ENCODE measurements at places on chromosomes 6 and 20.

DNA sequence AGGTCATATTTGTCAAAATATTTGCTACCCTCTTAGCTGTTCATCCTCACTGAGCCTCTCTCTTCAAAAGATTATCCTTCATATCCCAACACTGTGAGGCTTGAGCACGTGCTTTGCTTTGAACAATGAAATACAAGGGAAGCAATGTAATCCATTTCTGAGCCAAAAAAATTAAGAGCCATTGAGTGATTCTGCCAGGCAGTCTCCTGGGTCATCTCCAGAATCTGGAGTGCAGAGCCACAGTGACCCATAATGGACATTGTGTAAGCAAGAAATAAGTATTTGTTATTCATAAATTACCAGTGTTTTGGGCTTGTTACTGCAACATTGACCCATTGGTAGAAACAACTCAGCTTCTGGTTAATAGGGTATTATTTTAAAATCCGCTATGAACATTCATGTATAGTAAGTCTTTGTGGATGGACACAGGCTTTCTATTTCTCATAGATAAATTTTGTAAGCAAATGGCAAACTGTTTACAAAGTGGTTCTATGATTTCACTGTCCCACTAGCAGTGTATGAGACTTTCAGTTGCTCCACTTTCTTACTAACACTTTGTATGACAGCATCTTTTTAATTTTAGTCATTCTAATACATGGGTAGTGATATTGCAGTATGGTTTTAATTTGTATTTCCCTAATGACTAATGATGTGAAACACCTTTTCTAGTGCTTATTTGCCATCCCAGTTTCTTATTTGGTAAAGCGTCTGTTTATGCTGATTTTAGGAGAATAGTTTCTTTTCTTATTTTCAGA is 358.2 kb downstream of the PLCB1 start:
- DNase-seq: no peak

DNA sequence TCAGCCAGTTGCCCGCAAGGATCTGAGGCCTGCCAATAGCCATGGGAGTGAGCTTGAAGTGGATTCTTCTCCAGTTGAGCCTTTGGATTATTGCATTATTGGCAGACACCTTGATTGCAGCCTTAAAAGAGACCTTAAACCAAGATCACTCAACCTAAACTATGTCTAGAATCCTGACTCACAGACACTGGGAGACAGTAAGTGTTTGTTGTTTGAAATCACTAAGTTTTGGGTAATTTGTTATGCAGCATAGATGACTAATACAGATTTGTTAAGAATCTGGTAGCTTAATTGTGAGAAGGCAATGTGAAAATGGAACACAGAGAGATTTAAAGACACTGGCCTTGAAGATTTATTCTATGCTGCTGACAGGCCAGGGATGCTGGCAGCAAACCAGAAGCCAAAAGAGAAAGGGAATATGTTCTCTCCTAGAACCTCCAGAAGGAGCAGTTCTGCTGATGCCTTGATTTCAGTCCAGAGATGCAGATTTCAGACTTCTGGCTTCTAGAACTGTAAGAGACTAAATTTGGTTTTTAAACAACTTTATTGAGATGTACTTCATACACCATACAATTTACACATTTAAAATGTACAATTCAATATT is 17.6 kb downstream of the SIRPD start:
- no peak for DNase-seq

GRCh38 chr20:10676518-10676917 is 2.7 kb upstream of the JAG1 start:
- DNase-seq: no peak

GRCh38 chr6:107841275-107841670 is 17.2 kb upstream of the SCML4 start:
- no peak for DNase-seq

DNA sequence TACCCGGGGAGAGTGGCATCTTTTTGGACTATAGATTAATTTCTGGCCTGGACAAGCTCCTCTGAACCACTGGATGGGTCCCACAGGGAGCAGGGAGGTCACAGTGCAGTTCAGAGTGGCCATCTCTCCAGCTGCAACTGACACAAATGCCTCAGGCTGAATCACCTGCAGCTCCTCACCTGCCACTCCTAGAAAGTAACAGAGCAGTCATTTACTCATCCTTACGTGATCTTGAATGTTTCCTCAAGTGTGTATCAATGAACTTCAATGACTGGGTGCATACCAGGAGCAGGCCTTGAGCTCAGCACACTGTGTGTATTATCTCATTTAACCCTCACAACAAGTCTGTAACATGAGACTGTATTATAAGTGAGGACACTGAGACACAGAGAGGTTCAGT is 40.0 kb upstream of the SIRPG start:
- DNase-seq: no peak

GRCh38 chr6:120363429-120363828 is 970.9 kb downstream of the TBC1D32 start:
- DNase-seq: no peak

DNA sequence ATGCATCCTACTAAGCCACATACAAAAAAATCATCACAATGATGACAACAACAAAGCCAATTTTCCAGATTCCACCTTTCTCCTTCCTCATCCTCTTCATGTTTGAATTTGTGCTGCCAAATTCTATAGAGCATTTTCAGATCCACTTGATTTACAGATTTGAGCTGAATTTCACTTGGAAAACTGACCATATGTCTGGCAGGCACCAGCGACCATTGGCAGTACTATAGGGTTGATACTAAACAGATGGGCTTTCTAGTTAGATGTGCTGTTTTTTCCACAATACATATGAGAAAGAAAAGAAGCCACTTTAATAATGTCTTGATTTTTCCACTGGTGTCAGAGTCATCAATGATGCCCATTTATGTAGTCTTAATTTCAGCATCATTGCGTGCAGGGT is 127.0 kb downstream of the PHACTR3 start:
- DNase-seq: no peak

- no peak for DNase-seq
Observed at GRCh38 chr6:12958052-12958706, 241.6 kb downstream of the PHACTR1 start.

DNA sequence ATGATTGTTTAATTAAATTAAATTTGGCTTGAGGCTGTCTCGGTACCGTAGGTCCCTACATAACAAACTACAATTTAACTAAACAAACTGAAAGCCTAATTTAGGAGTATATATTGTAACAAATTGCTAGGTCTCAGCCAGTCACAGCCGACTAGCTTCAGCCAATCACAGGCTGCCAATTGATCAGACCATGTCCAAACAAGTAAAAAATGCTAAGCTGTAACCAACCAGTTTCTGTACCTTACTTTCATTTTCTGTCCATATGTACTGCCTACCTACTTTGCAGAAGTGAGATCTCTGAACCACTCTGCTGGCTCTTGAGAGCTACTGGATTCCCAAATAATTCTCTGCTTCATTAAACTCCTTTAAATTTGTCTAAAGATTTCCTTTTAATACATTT is 648.0 kb upstream of the GJE1 start:
- DNase-seq: no peak

- DNase-seq: no peak
Observed at GRCh38 chr6:138844192-138844591, 48.3 kb downstream of the ECT2L start.

DNA sequence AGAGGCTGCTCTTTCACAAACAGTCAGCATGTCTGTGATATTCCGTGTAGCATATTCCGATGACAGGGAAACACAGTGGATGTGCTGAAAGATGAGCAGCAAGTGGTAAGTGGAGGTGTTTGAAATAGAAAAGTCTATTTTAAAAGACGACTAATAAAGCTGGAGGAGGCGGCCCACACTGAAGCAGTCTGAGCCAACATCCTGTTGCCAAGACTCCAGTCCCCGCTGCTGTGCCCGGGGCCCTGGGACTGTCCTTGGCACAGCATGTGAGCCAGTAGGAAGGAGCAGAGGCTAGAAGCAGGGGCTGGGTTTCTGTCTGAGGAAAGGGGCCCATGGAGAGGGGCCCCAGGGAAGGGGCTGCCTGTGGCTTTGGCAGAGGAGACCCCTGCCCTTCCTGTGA is 351.5 kb upstream of the CHD6 start:
- DNase-seq: no peak

- no peak for DNase-seq
Observed at GRCh38 chr6:149830731-149831307, 33.3 kb downstream of the LRP11 start.

- no peak for DNase-seq
Observed at GRCh38 chr6:51753635-51754034, 333.8 kb downstream of the PKHD1 start.

DNA sequence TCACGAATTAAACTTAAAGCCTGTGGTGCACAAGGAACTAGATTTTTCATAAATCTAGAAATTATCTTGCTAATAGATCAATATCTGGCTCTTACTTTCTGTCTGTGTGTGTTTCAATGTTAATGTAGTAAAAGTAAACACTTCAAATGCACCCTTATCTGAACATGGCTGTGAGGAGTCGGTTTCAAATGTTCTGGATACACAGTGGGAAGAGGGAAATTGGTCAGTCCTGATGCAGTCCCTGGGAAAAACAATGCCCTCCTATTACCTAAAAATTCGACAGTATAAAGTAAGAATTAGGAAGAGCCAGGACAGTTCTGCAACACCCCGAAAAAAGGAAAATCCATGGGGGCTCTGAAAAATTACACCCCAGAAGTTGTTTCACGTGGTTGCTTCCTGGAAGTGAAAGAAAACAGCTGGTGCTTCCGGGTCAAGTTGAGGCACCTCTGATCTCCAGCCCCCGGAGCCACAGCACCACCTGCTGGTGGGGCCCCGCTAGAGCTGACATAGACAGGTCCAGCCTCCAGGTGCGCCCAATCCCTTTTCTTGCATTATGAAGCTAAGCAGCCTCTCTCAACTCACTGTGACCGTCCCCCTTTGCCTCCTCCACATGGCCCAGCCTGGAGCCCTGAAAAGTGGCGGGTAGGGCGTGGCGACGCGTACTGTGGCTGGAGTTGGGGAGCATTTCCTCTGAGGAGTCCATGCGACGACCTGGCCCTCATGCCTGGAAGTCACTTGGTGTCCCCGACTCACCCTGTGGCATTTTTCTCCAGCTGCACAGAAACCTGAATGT is 8.3 kb downstream of the SEMG2 start:
- DNase-seq: no peak

GRCh38 chr6:111792914-111793700 is 80.1 kb downstream of the FYN start:
- no peak for DNase-seq

- no peak for DNase-seq
Observed at GRCh38 chr6:142613981-142614380, 312.2 kb downstream of the ADGRG6 start.

GRCh38 chr6:127966616-127967015 is 65.8 kb upstream of the THEMIS start:
- DNase-seq: no peak

- DNase-seq: no peak
Observed at GRCh38 chr6:6436946-6437345, 116.5 kb upstream of the F13A1 start.

DNA sequence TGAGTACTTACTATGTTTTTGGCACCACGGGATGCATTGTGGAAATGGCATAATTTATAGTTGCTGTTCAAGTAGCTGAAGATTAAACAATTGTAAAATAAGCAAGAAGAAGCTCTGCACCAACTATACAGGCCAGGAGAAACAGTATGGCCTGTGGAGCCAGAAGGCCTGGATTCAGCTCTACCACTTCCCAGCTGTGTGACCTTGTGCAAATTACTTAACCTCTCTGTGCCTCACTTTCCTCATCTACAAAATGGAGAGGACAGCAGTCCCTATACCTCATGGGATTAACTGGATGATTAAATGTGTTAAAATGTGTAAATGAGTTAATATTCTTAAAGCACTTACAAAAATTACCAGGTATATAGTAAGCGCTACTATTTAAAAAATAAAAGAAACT is 49.1 kb downstream of the CNKSR3 start:
- no peak for DNase-seq

- no peak for DNase-seq
Observed at GRCh38 chr20:57573242-57573641, 12.3 kb downstream of the PCK1 start.

DNA sequence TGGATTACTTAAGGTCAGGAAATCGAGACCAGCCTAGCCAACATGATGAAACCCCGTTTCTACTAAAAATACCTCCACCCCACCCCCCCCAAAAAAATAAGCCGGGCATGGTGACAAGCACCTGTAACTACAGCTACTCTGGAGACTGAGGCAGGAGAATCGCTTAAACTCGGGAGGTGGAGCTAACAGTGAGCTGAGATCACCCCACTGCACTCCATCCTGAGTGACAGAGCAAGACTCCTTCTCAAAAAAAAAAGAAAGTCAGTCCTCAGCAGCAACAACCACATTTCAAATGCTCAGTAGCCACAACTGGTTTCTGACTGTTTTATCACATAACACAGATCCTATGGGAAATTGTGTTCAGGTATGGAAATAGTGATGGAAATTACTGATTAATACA is 135.3 kb downstream of the HFE start:
- no peak for DNase-seq

- DNase-seq: peak; percentile 47
Observed at GRCh38 chr6:145963216-145964068, 716 bp downstream of the SHPRH start.

- no peak for DNase-seq
Observed at GRCh38 chr20:34774449-34774848, 51.0 kb downstream of the NCOA6 start.

DNA sequence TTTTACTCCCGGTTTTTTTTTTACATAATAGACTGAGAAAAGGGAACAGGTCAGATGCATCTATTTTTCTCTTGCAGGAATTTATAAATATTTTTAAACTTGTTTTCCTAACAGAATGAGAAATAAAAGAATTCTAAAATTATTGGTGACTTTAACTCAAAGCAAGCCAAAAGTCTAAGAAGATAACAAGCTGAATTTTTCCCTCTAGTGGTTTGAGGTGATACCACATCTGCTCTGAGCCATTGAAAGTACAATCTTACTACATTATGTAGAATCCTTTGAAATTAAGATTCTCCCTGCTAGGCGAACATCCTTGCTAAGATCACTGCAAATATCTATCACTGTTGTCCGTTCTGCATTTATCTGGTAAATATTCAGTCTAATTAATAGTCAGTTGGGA is 10.7 kb upstream of the STMND1 start:
- no peak for DNase-seq

GRCh38 chr6:112298816-112299281 is 44.5 kb upstream of the LAMA4 start:
- DNase-seq: no peak

- DNase-seq: no peak
Observed at GRCh38 chr6:143689852-143690251, 12.1 kb downstream of the PHACTR2 start.

DNA sequence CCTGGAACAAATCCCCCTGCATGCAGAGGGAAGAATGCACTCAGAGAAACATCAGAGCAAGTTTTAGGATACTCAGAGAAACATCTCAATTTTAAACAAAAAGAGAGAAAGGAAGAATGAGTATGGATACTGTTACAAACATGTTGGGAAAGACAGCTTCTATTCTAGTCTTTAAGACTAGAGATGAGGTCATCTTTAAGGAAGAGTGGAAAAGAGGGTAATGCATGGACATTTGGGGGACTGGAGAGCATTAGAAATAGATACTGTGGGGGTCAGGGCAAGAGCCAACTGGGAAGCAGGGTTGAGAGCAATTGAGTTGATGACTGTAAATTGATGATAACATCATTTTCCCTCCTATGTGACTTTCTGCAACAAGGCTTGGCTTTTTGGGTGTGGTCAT is 431.2 kb downstream of the CDH26 start:
- no peak for DNase-seq
